ENCODE measurements at places on chromosomes 7 and 10. TPM values are rescaled to one million over a fixed set of nuclear protein-coding genes. Genes with fewer than 3 reads are reported as not detected.

TUBAL3 gene
- not detected for total RNA-seq

DNA sequence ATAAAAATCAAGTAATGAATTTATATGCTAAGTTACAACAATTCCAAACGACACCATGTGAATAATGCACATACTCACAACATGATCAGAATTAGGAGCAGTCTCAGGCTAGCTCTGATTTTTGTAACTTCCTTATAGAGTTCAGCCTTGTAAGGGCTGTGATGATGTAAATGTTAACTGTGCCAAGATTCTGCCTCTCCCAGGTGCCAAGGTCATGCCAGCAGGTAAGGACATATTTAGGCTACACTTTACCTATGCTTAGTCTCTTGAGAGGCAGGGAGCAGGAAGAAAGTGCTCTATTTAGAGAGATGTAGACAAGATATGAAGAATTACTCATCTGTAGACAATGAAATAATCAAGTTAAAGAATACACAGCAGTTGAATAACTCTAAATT is 53.6 kb upstream of the AGR3 start:
- no peak for DNase-seq
- H3K36me3 ChIP-seq, result no peaks in the 10 kb centered on the region
- peaks cover 4% of the 10 kb centered on the region for H3K27me3 ChIP-seq

ITPRID1 gene
- total RNA-seq, result not detected

- H3K36me3 ChIP-seq, result no peaks in the 10 kb centered on the region
- no peak for DNase-seq
- no peak overlapping the region for H3K27ac ChIP-seq
Observed at GRCh38 chr7:68041554-68041953, 1044.9 kb downstream of the TYW1 start.

DNA sequence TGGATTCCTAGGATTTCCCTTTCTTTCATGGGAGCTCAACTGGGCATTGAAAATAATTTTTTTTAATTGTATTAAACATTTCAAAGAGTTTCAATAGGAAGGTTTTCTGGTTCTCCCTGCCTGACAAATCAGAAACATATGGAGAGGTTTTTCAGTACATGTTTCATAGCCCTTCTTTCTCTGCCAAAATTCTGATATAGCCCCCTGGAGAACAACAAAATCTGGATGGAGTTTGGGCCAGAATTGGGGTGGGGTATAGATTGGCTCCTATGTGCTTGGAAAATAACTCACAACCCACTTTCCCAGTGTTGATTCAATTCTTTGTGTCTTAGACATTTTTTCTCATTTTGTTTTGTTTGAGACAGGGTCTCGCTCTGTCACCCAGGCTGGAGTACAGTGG is 24.6 kb upstream of the EIF4H start:
- H3K36me3 ChIP-seq, result no peaks in the 10 kb centered on the region
- no peak overlapping the region for H3K27ac ChIP-seq
- H3K27me3 ChIP-seq, result no peaks in the 10 kb centered on the region
- no peak overlapping the region for H3K4me3 ChIP-seq
- no peaks in the 10 kb centered on the region for H3K4me1 ChIP-seq

- H3K27ac ChIP-seq, result no peak overlapping the region
- H3K4me3 ChIP-seq, result no peak overlapping the region
- no peaks in the 10 kb centered on the region for H3K36me3 ChIP-seq
- H3K27me3 ChIP-seq, result no peaks in the 10 kb centered on the region
- no peaks in the 10 kb centered on the region for H3K4me1 ChIP-seq
- DNase-seq, result no peak
Observed at GRCh38 chr7:101562531-101563197, 66.4 kb downstream of the MYL10 start.

DNA sequence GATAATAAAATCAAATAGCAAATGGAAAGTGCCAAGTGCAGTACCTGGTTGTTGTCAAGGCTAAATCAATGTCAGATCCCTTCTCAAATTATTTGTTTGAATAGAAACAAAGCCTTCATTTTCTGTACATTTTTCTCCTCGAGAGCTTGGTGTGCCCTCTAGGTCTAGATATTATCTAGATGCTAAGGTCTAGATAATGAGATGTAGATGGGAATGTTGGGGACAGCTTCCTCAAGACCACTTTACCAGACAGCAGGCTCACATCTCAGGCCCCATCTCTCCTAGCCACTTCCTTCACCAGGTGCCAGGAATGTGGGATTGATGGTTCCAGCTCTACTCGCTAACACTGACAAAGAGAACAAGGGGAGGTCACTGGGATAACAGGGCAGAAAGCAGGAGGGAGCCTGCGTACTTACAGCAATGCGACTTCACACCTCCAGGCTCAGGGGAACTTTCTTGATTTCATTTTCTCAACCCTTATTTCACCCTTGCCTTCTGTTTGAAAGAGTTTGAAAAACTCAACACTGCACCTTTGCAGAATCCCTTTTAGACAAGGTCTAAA is 451.4 kb upstream of the VSTM2A start:
- no peaks in the 10 kb centered on the region for H3K4me1 ChIP-seq
- H3K27me3 ChIP-seq, result no peaks in the 10 kb centered on the region
- DNase-seq, result no peak
- H3K27ac ChIP-seq, result no peak overlapping the region
- H3K4me3 ChIP-seq, result no peak overlapping the region
- H3K36me3 ChIP-seq, result no peaks in the 10 kb centered on the region

All from liver (tissue), 10 donors.